ENCODE measurements at places on chromosomes 12 and 14. TPM values are rescaled to one million over a fixed set of nuclear protein-coding genes. Genes with fewer than 3 reads are reported as not detected.

REP15 gene
- 0.33 TPM for total RNA-seq

TAS2R43 gene
- 0.36 TPM for total RNA-seq

DNA sequence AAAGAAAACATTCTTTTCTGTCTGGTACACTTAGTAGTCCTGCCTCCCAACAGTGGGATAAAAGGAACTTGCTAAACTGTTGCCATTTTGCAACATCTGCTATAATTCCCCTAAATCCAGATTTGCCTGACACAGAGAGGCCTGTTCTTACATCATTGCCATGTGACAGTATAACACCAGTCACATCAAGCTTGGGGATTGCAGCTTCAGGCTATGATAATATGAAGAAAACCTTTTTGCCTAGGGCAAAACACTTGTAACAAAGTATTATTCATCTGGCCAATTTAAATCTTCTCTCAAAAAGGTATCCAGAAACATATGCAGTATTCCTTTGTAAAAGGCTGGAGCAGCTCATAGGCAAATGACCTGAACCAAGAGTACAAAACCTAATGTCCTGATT is 80.9 kb upstream of the OTX2 start:
- H3K36me3 ChIP-seq = no peaks in the 10 kb centered on the region
- no peak overlapping the region for H3K4me3 ChIP-seq
- no peak for DNase-seq
- peaks cover 56% of the 10 kb centered on the region for H3K27me3 ChIP-seq
- no peaks in the 10 kb centered on the region for H3K4me1 ChIP-seq
- H3K27ac ChIP-seq = no peak overlapping the region

GRCh38 chr14:33210311-33210710 is 271.6 kb downstream of the NPAS3 start:
- H3K36me3 ChIP-seq = no peaks in the 10 kb centered on the region
- H3K27me3 ChIP-seq = no peaks in the 10 kb centered on the region
- H3K4me1 ChIP-seq = no peaks in the 10 kb centered on the region
- DNase-seq = no peak
- no peak overlapping the region for H3K27ac ChIP-seq

DNA sequence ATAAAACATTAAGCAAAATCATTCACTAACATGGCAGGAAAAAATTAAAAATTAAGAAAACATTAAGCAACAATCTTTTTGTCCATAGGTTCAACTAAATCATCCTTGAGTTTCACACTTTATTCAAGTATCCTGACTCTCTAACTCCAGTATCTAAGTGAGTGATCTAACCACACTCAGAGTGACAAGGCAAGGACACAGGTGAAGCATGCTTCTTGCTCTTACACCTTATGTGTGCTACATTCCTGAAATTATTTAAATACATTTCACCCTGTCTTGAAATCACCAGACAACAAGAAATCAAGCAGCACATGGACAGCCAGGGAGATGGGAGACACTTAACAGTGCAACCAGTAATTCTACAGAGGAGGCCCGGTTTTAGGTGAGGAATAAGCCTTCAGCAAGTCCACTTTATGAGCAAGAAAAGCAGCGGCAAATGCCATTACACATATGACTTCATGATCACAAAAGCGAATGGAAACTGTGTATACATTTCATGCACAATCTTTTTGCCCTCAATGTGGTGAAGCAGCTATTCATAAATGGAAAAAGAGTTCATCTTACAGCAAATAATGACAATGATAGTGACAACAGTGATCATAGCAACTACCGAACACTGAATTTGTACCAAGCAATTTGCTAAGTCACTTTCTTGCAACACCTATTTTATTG is 37.4 kb downstream of the PHLDA1 start:
- no peaks in the 10 kb centered on the region for H3K36me3 ChIP-seq
- peak; percentile 28 for DNase-seq
- H3K27me3 ChIP-seq = peaks cover 5% of the 10 kb centered on the region
- H3K27ac ChIP-seq = peak overlapping the region; percentile 82

- no peaks in the 10 kb centered on the region for H3K27me3 ChIP-seq
- peaks cover 21% of the 10 kb centered on the region for H3K4me1 ChIP-seq
- DNase-seq = no peak
Observed at GRCh38 chr12:76346236-76346635, 2.0 kb downstream of the BBS10 start.

- no peaks in the 10 kb centered on the region for H3K36me3 ChIP-seq
- H3K27me3 ChIP-seq = peaks cover 8% of the 10 kb centered on the region
- no peak overlapping the region for H3K27ac ChIP-seq
- DNase-seq = no peak
Observed at GRCh38 chr14:87679866-87680265, 313.1 kb downstream of the GALC start.

DNA sequence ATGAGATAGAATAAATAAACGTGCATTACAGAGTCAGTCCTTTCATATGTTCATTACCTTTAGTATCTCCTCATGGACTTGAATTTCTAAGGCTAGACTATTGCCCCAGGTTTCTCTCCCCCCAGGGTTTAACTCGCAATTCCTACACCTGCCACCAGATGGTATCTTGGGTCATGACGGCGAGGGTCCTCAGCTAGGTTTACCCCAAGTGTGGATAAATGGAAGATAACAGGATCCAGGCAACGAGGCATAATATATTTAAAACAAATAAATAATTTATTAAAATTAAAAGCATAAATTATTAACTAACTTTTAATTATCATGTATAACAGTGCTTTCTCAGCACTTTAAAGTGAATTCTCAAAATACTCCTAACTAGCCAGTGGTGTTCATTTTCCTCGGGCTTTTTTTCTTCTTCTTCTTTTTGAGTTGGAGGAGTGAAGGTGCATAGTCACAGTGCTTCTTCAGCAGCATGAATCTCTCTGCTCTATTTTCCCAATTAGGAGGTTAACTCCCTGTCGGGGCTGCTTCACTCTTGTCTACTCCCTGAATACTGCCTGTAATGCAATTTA is 243.5 kb upstream of the CAND1 start:
- peak; percentile 50 for DNase-seq
- H3K27ac ChIP-seq = no peak overlapping the region
- no peak overlapping the region for H3K4me3 ChIP-seq
- no peaks in the 10 kb centered on the region for H3K4me1 ChIP-seq
- no peaks in the 10 kb centered on the region for H3K36me3 ChIP-seq

GRCh38 chr12:99910342-99910741 is 74.4 kb downstream of the ANKS1B start:
- H3K4me3 ChIP-seq = no peak overlapping the region
- no peak for DNase-seq
- H3K27ac ChIP-seq = no peak overlapping the region
- no peaks in the 10 kb centered on the region for H3K27me3 ChIP-seq
- no peaks in the 10 kb centered on the region for H3K4me1 ChIP-seq
